ENCODE measurements at places on chromosomes 16 and 17. TPM values are rescaled to one million over a fixed set of nuclear protein-coding genes. Genes with fewer than 3 reads are reported as not detected.

GRCh38 chr16:74190292-74190691, 106.3 kb upstream of the PSMD7 start:
- no peak for DNase-seq

DNA sequence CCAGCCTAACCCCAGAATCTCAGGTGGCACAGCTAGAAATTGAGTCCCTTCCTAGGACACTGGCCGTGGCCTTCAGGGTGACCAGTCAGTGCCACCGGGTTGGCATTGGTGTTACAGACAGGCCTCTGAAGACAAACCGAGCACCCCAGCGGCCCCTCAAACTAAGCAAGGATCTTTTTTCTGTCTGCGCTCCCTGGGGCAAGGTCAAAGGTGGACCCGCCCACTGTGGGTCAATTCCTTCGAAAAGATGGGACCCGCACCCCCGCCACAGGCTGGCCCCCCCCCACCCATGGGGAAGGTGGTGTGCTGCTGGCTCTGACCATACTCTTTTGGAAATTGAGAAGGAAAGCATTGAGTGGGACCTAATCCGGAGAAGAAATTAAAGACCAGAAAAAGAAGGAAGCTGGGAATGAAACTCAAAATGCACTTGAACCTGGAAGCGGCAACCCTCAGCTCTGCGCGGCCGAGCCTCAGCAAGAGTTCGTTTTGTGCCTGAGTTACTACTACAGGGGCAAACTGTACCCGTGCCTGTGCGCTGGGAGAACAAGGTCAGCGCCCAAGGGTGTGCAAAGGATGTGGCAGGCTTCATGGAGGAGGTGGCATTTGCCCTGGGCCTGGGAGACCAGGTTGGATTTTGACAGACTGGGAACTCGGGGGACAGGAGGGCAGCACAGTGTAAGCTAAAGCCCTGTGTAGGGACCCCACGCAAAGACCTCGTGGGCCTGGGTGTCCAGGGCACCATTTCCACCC, 20.4 kb downstream of the TMC6 start:
- DNase-seq: no peak

MILR1 gene
- 0.60 TPM for total RNA-seq

PRR35 gene
- not detected for total RNA-seq

Data from lung microvascular endothelial cell (primary cell).